ENCODE measurements at places on chromosomes 7 and 10.

GRCh38 chr7:47207956-47208355 lies 374.0 kb downstream of the TNS3 start:
- ATAC-seq, result no peak

GRCh38 chr7:108499566-108499965 lies 26.4 kb downstream of the PNPLA8 start:
- ATAC-seq, result no peak

DNA sequence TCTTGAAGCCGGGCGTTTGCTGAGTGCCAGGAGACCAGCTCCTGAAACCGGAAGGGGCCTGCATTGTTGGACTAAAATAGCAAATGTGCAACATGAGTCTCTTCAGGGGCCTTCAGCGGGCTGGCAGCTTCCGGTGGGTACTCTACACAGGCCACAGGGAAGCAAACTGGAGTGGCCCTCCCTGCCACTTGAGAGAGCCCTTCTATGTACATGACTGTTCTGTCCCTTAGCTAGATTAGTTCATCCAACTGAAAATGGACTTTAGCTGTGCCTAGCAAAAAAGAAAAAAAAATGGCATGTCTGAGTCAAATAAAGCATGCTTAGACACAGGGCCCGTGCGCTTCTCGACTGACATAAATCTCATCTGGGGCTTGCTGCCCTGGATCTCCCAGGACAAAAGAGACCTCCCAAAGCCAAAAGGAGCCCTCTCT lies 115.3 kb upstream of the TCF7L2 start:
- no peak for ATAC-seq

GRCh38 chr7:23183279-23184012 lies 1.6 kb downstream of the NUP42 start:
- ATAC-seq, result no peak

GRCh38 chr10:76311752-76312636 lies 880.6 kb downstream of the LRMDA start:
- ATAC-seq, result peak; percentile 65

GRCh38 chr10:72690071-72690755 lies 1.7 kb upstream of the MCU start:
- ATAC-seq, result no peak

All from SK-N-SH treated with all-trans-retinoic acid at 6 μM for 48 hours (cell line).